GM23248 (cell line): ENCODE measurements at places on chromosomes 6 and 20.

- no peak overlapping the region for H3K4me3 ChIP-seq
- H3K36me3 ChIP-seq = no peaks in the 10 kb centered on the region; the same call in 1 of the 2 replicates
- H3K4me1 ChIP-seq = peaks cover 26% of the 10 kb centered on the region
Observed at GRCh38 chr6:158185729-158186456, 17.7 kb downstream of the GTF2H5 start.

DNA sequence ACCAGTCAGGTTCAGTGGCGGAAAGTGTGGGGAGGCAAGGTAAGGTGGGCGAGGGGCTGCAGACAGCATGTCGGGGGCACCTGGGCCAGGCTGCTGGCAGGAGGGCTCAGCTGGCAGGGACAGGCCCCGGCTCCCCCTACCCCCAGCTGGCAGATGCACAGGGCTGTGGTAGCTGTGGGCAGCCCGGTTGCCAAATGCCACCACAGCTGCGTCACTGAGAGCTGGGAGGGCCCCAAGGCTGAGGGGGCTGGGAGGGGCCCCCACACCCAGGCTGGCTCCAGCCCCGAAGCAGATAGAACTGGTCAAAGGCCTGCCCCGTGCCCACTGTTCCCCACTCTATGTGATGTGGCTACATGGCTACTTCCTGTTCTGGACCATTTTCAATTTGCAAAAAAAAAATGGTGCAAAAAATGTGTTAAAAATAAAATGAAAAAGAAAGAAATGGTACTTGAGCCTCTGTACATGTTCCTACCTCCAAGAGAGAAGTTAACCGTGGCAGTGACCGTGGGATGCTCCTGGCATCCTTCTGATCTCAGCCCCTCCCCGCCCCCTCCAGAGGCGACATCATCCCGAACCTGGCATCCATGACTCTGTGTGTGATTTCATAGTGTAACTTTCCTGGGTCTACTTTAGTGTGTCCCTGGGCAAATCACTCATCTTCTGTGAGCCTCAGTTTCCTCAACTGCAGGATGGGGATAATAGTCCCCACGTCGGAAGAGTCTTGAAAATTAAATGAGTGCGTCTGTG is 64.4 kb downstream of the UBE2V1 start:
- 0 out of 2 replicates have a peak overlapping the region, but pooled peaks have one; percentile 14 for H3K4me3 ChIP-seq
- DNase-seq = peak; percentile 81
- H3K36me3 ChIP-seq = no peaks in the 10 kb centered on the region
- H3K4me1 ChIP-seq = peaks cover 23% of the 10 kb centered on the region
- peak overlapping the region; percentile 83 for H3K27ac ChIP-seq

DNA sequence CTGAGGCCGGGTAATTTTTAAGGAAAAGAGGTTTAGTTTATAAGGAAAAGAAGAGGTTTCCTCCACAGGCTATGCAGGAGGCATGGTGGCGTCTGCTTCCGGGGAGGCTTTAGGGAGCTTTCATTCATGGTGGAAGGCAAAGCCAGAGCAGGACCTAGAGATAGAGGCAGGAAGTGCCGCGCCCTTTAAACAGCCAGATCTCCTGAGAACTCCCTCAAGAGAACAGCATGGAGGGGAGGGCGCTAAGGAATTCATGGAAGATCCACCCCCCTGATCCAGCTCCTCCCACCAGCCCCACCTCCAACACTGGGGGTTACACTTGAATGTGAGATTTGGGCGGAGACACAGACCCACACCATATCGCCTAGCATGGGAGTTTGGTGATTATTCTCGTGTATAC is 13.9 kb upstream of the DACT2 start:
- H3K4me3 ChIP-seq = no peak overlapping the region
- H3K27me3 ChIP-seq = no peaks in the 10 kb centered on the region
- no peaks in the 10 kb centered on the region for H3K4me1 ChIP-seq
- no peaks in the 10 kb centered on the region for H3K36me3 ChIP-seq
- DNase-seq = no peak

- DNase-seq = no peak
- H3K27ac ChIP-seq = no peak overlapping the region
- no peak overlapping the region for H3K4me3 ChIP-seq
- H3K4me1 ChIP-seq = peaks cover 3% of the 10 kb centered on the region; the same call in 1 of the 2 replicates
- no peaks in the 10 kb centered on the region for H3K36me3 ChIP-seq
Observed at GRCh38 chr6:90462102-90462501, 124.8 kb downstream of the MAP3K7 start.

DNA sequence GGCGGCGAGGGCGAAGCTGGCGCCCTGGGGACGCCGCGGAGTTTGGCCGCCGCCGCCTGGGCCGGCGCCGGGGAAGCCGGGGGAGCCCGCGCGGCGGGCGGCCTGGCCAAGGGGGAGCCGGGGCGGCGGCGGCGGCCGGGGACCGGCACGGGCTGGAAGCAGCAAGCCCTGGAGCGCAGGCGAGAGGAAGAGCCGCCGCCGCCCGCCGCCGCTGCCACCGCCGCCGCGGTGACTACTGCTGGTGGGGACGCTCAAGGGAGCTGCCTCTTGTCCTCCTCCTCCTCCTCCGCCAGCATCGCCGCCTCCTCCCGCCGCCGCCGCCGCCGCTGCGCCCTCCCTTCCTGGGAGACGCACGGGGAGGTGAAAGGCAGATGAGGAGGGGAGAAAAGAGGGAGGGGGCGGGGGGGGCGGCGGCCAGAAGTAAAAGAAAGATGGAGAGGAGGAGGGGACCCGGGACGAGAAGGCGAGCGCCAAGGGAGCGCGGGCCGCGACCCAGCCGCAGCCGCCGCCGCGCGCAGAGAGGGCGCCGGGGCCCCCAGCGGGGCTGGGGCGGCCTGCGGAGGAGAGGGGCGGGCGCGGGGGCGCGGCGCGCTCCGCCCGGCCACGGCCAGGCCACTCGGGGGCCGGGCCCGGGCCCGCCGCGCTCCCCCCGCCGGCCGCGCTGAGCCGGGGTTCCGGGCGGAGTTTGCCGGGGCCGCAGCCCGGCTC is 846 bp downstream of the PDE10A start:
- H3K4me3 ChIP-seq = peak overlapping the region; percentile 48
- peak; percentile 24 for DNase-seq
- peaks cover 84% of the 10 kb centered on the region for H3K27me3 ChIP-seq
- H3K36me3 ChIP-seq = no peaks in the 10 kb centered on the region
